ENCODE measurements at places on chromosomes 1 and 21. TPM values are rescaled to one million over a fixed set of nuclear protein-coding genes. Genes with fewer than 3 reads are reported as not detected.

SLC26A9 gene
- not detected for total RNA-seq

CSMD2 gene
- not detected for total RNA-seq

OR2AJ1 gene
- total RNA-seq = not detected

SPTA1 gene
- not detected for total RNA-seq

HPDL gene
- total RNA-seq = 11.1 TPM

CACNA1E gene
- not detected for total RNA-seq

CYP2J2 gene
- 2.6 TPM for total RNA-seq

LRRC39 gene
- total RNA-seq = 0.22 TPM

HSD11B1 gene
- total RNA-seq = 8.0 TPM

CORT gene
- total RNA-seq = 0.47 TPM

- no peak for DNase-seq
Measured at GRCh38 chr1:40096646-40096976, 441 bp downstream of the PPT1 start.

DNA sequence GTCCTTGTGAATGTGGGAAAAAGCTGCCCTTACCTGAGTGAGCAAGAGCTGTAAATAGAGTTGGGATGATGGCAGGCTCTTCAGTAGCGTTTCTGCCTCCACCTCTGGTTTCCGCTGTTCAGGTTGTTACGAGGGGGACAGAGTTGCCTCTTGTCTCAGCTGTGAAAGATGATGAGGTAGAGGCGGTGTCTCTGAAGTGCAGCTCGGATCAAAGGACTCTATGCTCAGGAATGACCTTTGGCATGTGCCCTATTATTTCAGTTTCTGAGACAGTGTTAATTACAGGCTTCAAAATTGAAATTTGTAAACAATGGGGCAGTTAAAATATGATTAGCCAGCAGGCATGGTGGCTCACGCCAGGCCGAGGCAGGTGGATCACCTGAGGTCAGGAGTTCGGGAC lies 70.3 kb downstream of the VPS26C start:
- DNase-seq = no peak

- DNase-seq = no peak
Measured at GRCh38 chr1:207007352-207008033, 25.1 kb downstream of the C1orf116 start.

DNA sequence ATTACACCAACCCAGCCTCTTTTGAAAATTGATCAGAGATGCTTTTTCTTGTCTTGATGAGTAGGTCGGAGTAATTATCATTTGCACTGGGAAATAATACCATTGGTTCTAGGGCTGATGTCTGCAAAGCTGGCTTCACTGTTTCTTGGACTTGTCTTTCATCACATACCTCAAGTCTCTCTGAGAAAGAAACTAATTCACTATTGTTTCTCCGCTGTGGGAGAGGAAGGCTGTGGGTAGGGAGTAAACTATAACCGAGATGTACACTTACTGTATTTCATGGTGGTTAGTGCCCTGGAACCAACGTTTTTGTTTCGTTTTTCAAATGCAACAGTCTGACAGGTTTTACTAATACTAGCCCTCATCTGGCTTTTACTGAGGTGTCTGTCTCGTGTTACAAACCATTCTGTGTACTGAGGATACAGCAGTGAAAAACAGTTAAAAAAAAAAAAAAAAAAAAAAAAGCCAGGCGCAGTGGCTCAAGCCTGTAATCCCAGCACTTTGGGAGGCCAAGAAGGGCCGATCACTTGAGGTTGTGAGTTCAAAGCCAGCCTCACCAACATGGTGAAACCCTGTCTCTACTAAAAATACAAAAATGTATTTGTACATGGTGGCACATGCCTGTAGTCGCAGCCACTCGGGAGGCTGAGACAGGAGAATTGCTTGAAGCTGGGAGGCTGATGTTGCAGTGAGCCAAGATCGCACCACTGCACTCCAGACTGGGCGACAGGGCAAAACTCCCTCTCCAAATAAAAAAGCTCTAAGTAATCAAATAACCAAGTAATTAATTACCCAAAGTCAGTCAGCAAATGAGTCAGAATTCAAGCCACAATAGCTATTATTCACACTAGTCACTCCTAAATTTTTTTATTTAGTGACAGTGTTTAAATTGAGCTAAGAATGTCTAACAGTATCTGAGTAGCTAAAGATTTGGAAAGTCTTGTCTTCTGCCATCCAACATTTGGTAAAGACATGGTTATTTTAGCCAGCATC lies 23.3 kb downstream of the TOMM20 start:
- no peak for DNase-seq

DNA sequence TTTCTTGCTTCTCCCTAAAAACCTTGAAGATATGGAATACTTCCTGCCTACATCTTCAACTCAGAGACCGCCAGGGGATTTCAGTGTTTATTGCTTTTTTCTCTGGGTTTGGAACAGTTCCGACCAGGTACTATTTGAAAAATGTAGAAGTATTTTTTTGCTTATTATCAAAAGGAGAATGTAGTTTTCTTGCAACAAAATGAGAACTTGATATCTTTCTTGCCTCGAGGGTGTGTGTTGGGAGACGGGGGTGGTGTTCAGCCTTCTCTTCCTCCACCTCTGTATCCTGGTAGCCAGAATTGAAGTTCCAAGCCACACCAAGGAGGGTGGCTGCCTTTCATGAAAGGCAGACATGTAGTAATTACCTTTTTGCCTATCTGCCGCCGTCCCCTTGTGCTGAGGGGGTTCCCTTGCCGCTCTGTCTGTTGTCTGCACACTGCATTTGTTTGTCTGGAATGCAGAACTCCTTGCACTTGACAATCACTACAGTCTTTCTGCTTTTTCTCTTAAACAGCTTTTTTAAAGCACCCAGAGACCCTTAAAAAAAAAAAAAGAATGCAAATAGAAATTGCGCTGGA lies 212.1 kb downstream of the PBX1 start:
- no peak for DNase-seq

DNA sequence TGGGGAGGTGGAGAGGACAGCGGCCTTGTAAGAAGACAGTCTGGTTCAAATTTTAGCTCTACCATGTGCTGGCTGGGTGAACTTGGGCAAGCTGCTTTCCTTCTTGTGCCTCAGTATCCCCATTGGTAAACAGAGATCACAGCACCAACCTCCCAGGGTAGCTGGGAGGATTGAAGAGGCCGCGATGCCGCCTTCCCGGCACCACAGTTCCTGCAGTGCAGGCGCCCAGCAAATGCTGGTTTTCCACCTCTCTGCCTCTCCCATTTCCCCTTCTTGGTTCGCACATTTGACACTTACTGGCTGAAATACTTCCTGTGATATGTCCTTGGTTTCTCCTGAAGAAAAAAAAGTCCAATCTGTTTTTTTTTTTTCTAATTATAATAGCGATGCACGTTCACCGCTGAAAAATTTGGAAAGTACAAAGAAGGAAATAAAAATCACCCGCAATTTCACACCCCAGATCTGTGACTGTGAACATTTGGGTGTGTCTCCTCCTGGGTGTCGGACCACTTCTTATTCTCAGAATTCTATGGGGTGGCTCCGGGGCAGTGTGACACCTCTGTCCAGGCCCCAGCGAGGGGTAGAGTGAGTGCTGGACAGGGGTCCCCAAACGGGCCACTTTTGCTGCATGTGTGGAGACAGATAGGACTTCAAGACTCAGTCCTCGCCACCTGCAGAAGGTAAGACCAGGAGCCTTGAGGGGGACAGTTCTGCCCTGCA lies 73.1 kb downstream of the RUNX3 start:
- no peak for DNase-seq

GRCh38 chr1:151888972-151889570 lies 20.2 kb downstream of the THEM4 start:
- DNase-seq = no peak

DNA sequence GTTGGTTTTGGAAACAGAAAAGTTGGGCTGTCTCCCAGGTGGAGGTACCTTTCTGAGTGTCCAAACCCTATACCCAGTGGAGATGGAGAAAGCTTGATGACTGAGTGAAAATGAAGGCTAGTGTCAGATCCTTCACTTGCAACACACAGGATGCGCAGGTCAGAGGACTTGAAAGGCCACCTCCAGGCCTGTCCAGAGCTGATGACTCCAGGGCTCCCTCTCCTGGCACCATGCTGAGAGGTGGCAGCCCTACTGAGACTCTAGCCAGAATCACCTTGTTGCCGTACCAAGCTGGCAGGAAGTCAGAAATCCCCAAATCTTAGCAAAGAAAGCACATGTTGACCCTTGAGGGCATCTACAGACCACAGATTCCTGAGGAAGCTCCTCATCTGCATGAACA lies 16.4 kb downstream of the KNCN start:
- DNase-seq = peak; percentile 54

DNA sequence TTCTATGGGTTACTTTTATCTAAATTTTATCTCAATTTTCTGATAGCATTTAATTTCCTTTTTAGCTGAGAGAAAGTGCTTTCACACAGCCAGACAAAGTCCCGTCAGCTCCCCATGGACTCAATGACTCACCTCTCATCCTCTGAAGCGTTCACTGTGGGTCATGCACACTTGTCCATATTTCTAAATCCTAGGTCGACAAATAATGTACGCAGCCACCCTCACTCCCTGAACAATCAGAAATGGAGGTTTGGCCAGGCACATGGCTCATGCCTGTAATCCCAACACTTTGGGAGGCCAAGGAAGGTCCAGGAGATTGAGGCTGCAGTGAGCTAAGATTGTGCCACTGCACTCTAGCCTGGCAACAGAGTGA lies 42.4 kb upstream of the COA6 start:
- no peak for DNase-seq

DNA sequence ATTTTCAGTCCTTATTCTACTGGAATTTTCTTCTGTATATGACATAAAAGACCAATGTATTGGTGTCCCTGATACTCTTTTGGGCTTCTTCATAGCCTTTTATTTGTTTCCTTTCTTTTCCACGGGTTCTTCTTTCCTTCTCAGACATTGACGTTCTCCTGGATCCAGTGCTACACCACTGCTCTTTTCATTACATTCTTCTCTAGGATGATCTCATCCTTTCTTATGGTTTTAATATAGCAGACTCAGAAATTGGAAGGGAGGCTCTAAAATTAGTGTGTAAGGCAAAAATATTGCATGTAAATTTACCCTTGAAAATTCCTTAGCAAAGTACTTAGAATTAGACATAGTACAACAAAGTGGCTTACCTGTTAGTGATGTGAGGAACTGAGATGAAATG lies 65.3 kb downstream of the SELENOF start:
- DNase-seq = no peak

GRCh38 chr1:160161965-160162705 lies 10.7 kb downstream of the ATP1A4 start:
- peak; percentile 9 for DNase-seq

GRCh38 chr1:68160021-68160420 lies 72.3 kb downstream of the WLS start:
- no peak for DNase-seq

- no peak for DNase-seq
Measured at GRCh38 chr1:40563266-40563665, 31.8 kb downstream of the ZNF684 start.

GRCh38 chr1:45501505-45501859 lies 1.4 kb downstream of the MMACHC start:
- no peak for DNase-seq

GRCh38 chr1:19797827-19798226 lies 1.9 kb downstream of the TMCO4 start:
- no peak for DNase-seq

- DNase-seq = no peak
Measured at GRCh38 chr1:89810880-89811279, 10.0 kb upstream of the LRRC8D start.

DNA sequence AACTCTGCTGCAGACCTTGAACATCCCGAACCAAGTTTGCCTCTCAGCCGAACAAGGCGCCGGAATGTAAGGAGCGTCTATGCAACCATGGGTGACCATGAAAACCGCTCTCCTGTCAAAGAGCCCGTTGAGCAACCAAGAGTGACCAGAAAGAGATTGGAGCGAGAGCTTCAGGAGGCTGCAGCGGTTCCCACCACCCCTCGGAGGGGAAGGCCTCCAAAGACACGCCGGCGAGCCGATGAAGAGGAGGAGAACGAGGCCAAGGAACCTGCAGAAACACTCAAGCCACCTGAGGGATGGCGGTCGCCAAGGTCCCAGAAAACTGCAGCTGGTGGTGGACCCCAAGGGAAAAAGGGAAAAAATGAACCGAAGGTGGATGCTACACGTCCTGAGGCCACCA lies 44.0 kb downstream of the ZBTB17 start:
- no peak for DNase-seq

DNA sequence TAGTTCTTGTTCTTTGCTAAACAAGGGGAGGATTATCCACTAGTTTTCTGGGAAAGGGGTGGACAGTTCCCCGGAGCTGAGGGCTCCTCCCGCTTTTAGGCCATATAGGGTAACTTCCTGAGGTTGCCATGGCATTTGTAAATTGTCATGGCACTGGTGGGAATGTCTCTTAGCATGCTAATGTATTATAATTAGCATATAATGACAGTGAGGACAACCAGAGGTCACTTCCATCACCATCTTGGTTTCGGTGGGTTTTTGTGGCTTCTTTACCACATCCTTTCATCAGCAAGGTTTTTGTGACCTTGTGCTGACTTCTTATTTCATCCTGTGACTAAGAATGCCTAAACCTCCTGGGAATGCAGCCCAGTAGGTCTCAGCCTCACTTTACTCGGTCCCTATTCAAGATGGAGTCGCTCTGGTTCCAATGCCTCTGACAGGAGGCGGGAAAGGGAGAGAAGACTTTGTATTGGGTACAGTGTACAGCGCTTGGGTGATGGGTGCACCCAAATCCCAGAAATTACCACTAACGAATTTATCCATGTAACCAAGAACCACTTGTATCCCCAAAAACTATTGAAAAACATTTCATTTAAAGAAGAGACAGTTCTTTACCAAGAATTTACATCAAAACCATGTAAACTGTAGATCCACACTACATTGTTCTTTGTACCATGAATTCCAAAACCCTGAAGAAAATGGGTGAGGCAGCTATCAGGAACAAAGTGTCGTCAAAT lies 8.7 kb upstream of the SLC2A5 start:
- peak; percentile 12 for DNase-seq

DNA sequence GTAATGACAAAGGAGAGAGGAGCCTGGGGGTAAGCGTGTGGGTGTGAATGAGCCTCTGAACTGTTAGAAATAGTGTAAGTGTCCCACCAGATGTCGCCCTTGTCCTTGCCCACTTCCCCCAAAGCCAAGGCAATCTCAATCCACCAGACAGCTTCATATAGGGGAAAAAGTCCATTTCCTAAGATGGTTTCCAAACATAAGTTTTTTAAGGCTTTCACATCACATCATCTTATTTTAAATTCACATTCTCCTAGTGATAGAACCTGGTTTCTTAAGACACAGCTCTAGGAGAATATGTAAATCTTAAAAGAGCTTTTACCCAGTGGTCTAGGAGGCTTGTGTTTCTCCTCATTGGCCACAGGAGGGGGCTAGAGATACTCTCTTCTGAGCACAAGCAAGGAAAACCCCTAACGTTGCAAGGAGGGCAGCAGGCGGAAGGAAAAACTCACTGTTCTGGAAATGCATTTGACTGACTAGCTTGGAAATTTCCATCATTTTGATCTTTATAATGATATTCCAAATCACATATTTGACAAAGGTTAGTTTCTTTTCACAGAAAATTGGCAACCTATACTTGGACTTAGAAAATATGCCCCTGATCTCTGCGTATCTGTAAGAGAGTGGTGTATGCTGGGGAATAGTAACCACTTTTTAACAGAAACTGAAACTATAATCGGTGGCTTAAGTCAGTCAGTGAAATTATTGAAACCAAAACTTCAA lies 51.9 kb upstream of the LPAR3 start:
- DNase-seq = peak; percentile 81

- no peak for DNase-seq
Measured at GRCh38 chr1:169207797-169208520, 101.5 kb downstream of the ATP1B1 start.
